ENCODE measurements at places on chromosomes 11 and 22.

GRCh38 chr22:19756288-19757128, 4.1 kb upstream of the TBX1 start:
- peak; percentile 58 for DNase-seq

DNA sequence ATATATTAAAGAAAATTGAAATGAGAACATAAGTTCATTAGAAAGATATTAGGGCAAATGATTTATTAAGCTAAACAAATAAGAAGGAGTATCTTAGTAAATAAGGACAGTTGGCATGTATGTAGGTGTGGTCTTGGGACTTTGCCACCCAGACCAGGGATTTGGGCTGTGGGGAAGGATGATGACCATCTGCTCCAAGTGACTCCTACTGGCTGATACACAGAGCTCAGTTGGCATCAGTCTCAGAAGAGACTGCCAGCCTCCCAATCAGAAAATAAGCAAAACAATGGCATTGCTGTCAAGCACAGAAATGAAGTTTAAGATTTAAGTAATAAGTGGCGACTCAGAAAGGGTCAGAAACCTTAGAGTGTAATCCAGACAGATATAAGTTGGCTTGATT, 49.5 kb downstream of the PAX6 start:
- DNase-seq: no peak

DNA sequence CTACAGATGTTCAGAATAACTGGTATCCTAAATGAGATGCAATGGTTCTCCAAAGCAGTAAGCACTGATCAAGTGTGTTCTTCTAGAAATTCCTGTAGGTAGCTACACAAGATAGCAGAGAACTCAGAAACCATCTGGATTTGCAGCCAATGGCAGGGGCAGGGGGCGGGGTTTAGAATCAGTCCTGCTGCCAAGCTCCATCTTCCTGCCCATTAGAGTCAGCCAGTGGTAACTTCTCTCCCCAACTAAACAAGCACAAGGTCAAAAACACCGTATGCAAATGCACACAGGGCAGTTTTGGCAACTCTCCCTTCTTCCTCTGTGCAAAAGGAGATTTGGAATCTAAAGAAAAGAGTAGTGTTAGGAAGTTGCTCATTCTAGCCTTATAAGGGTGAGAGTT, 237.5 kb upstream of the CCDC90B start:
- DNase-seq: no peak

GRCh38 chr11:118172356-118172755, 4.1 kb downstream of the SCN2B start:
- DNase-seq: no peak

- no peak for DNase-seq
Measured at GRCh38 chr11:100682247-100682969, 4.7 kb upstream of the ARHGAP42 start.

GRCh38 chr22:26606611-26607010, 11.2 kb downstream of the CRYBB1 start:
- DNase-seq: no peak

GRCh38 chr22:42179616-42180015, 49.0 kb upstream of the CYP2D6 start:
- no peak for DNase-seq

- peak; percentile 69 for DNase-seq
Measured at GRCh38 chr11:17414317-17414737, 25.9 kb upstream of the KCNJ11 start.

DNA sequence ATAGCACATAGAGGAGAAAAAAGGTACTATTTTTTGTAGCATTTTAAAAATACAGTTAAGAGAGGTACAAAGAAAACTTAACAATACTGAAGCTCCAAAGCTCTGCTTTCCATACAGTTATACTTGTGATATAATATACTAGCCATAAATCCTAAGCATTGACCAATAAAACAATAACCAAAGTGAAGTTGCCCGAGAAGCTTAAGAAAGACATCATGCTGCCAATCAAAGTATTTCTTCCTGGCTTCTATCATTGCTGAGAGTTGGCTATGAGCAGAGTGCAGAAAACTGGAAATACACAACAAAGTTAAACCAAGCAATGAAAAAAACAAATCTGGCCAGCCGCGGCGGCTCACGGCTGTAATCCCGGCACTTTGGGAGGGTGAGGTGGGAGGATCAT, 84.2 kb downstream of the RBFOX2 start:
- DNase-seq: no peak

- no peak for DNase-seq
Measured at GRCh38 chr11:10323793-10324170, 18.9 kb downstream of the ADM start.

Data from body of pancreas (tissue), 4 donors.